ENCODE measurements at places on chromosomes 13 and 19.

DNA sequence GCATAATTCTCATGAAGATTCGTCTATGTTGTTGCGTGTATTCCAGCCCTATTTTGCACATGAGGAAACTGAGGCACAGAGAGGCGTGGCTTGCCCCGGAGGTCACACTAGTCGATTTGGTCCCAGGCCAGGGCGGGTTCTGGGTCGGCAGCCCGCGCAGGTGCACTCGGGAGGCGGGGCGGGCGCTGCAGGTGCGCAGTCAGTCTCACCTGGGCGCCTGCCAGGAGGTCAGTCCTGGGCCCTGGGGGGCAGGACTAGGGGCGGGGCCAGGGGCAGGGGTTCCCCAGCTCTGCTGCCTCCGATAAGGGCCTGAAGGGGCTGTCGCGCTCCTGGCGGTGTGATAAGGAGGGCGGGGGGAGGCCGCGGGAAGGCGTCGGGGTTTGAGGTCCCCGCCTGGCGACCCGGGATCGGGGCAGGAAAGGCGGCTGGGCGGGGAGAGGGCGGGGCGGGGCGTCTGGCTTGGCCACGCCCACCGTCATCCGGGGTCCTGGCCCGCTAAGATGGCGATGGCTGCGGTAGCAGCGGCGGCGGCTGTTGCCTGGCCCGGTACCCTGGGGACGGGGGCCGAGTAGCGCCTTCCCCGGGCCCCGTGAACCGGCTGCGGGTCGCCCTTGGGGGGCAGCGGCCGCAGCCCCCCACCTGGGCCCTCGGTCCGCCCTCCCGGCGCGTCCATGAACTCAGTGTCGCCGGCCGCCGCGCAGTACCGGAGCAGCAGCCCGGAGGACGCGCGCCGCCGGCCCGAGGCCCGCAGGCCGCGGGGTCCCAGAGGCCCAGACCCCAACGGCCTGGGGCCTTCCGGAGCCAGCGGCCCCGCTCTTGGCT is at the start of gene ATG4D:
Gene ATG4D, plus strand, starts transcription at position 485 of the 822 bp plus-strand sequence. Its CDS starts 187 bp downstream, at position 672.
- peak; percentile 79 for DNase-seq

DNA sequence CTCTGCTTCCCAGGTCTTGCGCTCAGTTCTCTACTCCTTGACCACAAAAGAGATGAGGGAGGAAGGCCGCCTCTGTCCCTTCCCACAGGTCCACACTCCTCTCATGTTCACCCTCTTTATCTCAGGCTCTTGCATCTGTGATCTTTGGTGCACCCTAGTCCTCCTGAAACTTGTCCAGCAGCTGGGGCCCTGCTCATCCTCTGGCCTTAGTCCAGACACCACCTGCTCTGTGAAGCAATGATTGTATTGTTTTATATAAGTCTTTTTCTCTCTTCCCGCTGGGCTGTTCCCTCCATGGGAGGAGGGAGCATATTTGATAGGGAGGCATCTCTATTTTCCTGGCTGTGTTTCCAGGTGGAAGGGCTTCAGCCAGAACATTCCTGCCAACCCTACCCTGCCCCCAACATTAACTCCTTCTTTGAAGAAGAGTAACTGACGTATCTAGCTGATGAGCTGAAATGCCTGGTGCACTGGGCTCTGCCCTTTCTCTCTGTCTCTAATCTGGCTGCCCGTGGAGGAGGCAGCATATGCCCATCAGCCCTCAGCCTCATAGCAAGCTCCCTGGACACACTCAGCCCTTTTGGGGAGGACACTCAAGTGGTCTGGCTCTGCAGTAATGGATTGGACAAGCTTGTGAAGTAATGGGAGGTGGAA is 38.2 kb upstream of the SIAH3 start:
- no peak for DNase-seq

GRCh38 chr13:35157143-35157755 is 215.2 kb downstream of the NBEA start:
- DNase-seq = peak; percentile 3

GRCh38 chr19:8688930-8689329 is 9.7 kb downstream of the ACTL9 start:
- no peak for DNase-seq

- DNase-seq = no peak
Observed at GRCh38 chr19:34502582-34503411, 21.2 kb downstream of the WTIP start.

GRCh38 chr13:103371271-103371670 is 305.1 kb upstream of the SLC10A2 start:
- DNase-seq = no peak

GRCh38 chr19:32630338-32630737 is 44.6 kb downstream of the ANKRD27 start:
- no peak for DNase-seq

DNA sequence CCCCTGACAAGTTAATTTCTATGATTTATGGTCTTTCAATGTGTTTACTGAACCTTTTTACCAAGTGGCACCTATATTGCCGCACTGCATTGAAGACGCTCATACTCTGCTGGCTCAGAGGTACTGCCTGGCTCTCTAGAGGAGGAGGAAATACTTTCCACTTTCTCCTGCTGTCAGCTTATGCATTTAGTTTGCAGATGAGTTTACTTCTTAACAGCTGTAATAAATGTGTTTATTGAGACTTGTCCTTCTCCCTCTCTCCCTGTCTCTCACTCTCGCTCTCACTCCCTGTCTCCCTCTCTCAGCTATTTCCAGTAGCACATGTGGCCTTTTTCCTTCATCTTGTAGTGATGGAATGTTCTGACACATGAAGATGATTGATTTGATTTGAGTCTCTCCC is 60.3 kb upstream of the SPATA13 start:
- DNase-seq = no peak

DNA sequence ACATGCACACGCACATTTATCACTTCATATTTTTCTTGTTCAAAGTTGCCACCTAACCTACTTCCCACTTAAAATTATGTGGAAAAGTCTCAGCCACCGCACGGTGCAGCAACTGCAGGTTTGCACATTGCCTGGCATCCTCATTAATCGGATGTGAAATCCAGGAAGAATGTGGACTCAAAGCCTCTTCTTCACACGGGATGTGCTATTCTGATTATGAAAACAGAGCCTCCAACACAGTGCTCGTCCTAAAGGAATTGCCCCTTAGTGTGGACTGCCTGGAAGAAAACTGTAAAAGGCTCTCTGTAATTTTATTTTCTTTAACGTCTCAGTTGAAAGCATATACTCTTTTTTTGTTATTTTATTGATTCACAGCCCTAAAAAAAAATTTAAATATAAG is 1303.5 kb downstream of the EFNB2 start:
- no peak for DNase-seq

- no peak for DNase-seq
Observed at GRCh38 chr13:114127473-114128347, 4.7 kb downstream of the RASA3 start.

- no peak for DNase-seq
Observed at GRCh38 chr19:55196803-55197202, 12.5 kb downstream of the PTPRH start.

- no peak for DNase-seq
Observed at GRCh38 chr19:6723108-6723618, 2.7 kb upstream of the C3 start.

- DNase-seq = no peak
Observed at GRCh38 chr19:9058905-9059667, 27.8 kb upstream of the OR1M1 start.

- no peak for DNase-seq
Observed at GRCh38 chr19:16035601-16036297, 40.5 kb upstream of the TPM4 start.

GRCh38 chr19:55372316-55373081 is 2.2 kb upstream of the IL11 start:
- no peak for DNase-seq

- peak; percentile 3 for DNase-seq
Observed at GRCh38 chr13:109840201-109840892, 54.0 kb upstream of the IRS2 start.

- peak; percentile 44 for DNase-seq
Observed at GRCh38 chr19:56637976-56638555, 4.9 kb upstream of the SMIM17 start.
